ENCODE measurements at places on chromosomes 1 and 21. TPM values are rescaled to one million over a fixed set of nuclear protein-coding genes. Genes with fewer than 3 reads are reported as not detected.

MAGI3 gene
- 28.1 TPM for polyA plus RNA-seq

FCRL4 gene
- polyA plus RNA-seq = not detected

DNA sequence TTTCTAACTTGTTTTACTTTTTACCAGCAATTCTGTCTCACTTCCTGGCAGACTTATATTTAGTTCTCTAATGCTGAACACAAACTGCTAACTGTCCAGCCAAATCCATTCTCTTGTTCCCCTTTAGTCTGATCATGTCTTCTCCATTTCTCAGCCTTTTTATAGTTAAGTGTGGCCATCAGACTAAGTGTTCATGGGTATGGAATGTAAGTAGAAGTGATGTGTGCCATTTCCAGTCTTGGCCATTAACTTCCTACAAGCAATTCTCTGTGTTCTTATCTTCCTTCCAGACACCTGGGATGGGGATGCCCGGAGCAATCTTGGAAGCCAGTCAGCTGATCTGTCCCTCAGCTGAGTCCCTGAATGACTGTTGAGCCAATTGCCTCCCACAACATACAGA lies 165.8 kb downstream of the ST6GALNAC3 start:
- DNase-seq = no peak

- no peak for DNase-seq
These were observed 21.4 kb upstream of the PADI1 start for GRCh38 chr1:17183388-17184160.

- DNase-seq = no peak
These were observed 12.6 kb downstream of the FTCD start for GRCh38 chr21:46142582-46143473.

RGS5 gene
- polyA plus RNA-seq = 10.1 TPM

KIF21B gene
- 2.0 TPM for polyA plus RNA-seq

- DNase-seq = no peak
These were observed 15.9 kb downstream of the SLC27A3 start for GRCh38 chr1:153790966-153791647.

- DNase-seq = no peak
These were observed 154.4 kb downstream of the PTPRU start for GRCh38 chr1:29390491-29391361.

GRCh38 chr1:59146651-59147358 lies 150.1 kb upstream of the FGGY start:
- DNase-seq = no peak

PAQR7 gene
- polyA plus RNA-seq = 29.6 TPM

GRCh38 chr1:1116701-1117468 lies 996 bp upstream of the C1orf159 start:
- no peak for DNase-seq

AGT gene
- polyA plus RNA-seq = 38.1 TPM

CELA3A gene
- not detected for polyA plus RNA-seq

TAL1 gene
- 3.9 TPM for polyA plus RNA-seq

- no peak for DNase-seq
These were observed 663.7 kb downstream of the PTPRC start for GRCh38 chr1:199302554-199302953.

DNA sequence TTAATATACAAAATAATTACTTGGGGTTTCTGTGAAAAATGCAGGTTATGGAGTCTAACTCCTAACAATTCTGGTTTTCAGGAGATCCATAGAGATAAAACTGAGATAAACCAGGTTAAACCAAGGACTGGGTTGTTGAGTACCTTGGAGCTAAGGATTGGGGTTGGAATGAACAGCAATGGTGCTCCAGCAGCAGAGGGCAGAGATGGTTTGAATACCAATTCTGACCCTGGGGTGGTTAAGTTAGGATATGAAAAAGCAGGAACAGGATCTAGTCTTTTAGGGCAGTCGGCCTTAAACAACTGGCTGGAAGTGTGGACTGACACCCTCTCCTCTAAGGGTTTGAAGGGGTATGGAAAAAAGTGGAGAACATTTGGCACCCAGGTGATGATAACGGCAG lies 53.0 kb downstream of the UROD start:
- DNase-seq = no peak

ADAM30 gene
- not detected for polyA plus RNA-seq

DNA sequence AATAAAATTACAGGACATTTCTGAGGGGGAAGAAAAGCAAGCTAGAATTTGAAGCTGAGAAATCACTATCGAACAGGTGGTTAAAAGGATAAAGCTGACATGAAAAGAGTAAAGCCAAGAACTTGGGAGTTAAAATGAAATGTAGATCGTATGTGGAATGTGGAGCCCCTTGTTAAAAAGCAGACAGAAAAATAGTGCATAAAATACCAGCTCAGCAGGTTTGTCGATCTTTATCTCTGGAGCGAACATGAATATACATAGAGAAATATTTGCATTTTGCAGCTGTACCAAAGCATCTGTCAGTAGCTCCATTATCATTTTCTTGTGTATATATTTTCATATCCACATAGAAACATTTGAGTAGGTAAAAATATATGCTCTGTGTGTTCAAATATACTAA lies 73.6 kb upstream of the CDC42BPA start:
- no peak for DNase-seq

DNA sequence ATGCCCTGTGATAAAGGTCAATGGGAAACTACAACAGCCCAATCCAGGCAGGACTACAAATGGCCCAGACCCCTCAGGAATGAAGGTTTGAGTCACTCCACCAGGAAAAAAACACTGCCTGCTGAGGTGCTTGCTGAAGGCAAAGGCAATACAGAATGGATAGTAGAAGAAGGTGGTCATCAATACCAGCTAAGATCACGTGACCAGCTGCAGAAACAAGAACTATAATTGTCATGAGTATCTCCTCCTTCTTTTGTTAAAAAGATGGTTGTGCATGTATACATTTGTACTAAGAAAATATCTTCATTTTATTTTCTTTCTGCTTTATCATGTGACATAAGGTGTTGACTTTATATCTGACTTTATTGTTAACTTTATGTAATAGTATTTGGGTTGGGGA lies 23.4 kb upstream of the ZNF644 start:
- no peak for DNase-seq

TTC39A gene
- polyA plus RNA-seq = 9.1 TPM

DNA sequence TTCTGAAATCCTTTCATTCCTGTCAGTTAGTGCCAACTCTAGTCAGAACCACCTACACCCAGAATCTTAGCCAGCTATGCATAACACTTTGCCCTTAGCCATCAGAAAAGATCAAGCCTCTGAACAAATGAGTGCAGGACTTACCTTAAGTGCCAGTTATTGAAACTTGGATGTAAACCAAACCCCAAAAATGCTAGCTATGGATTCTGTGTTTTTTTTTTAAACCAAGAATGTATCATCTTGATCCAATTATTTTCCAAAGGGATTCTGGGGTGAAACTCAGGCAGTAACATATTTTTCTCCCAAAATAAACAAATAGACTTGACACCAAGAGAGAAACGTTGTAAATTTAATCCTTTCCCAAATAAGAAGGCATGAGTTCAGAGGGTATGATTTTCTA lies 538.6 kb upstream of the ADAMTS5 start:
- no peak for DNase-seq

GRCh38 chr1:13761883-13762282 lies 61.9 kb downstream of the PRDM2 start:
- no peak for DNase-seq

- no peak for DNase-seq
These were observed 160.5 kb downstream of the FOXD2 start for GRCh38 chr1:47598357-47598756.

DNA sequence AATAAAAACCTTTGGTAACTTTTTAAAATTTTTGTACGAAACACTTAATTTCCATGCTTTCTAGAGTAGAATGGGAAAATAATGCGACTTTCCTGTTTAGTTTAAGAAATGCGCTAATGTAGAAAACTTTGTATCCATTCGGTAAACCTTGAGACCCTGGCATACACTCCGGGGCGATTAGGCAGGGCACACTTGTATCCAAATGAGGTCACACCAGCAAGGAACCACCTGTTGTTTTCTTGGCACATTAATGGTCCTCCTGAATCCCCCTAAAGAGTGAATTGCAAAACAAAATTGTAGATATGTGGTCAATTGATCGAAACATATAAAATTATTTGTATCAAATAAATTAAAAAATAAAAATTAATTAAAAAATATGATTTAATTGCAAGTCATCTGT lies 25.2 kb downstream of the CHODL start:
- DNase-seq = no peak

DNA sequence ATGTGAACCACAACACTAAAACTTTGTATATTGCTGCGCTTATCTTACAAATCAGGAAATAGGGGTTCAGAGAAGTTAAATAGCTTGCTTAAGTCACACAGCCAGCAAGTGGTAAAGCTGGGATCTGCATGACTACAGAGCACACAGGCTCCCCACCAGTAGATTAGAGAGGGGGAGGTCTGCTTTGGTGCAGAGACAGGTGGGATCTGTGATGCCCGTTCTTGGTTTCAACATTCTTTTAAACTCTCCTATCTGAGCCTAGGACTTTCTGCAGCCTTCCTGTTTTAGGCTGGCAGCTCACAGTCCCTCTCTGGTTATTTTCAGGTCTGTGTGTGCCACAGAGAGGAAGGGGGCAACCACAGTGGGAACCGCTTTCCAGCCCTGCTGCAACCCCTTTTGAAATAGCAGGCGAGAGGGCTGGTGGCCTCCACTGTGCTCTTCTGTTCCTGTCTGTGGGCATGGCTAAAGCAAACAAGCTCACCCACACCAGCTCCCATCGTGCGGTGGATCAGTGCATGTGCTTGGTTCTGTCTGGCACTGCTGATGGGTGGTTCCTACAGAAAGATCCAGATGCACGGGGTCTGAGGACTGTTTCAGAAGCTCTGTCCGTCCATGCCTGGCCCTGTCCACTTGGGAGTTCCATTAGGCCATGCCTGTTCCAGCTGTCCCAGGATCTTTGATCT lies 1.7 kb upstream of the IL6R start:
- DNase-seq = no peak

OR2M3 gene
- 0.03 TPM for polyA plus RNA-seq

DNA sequence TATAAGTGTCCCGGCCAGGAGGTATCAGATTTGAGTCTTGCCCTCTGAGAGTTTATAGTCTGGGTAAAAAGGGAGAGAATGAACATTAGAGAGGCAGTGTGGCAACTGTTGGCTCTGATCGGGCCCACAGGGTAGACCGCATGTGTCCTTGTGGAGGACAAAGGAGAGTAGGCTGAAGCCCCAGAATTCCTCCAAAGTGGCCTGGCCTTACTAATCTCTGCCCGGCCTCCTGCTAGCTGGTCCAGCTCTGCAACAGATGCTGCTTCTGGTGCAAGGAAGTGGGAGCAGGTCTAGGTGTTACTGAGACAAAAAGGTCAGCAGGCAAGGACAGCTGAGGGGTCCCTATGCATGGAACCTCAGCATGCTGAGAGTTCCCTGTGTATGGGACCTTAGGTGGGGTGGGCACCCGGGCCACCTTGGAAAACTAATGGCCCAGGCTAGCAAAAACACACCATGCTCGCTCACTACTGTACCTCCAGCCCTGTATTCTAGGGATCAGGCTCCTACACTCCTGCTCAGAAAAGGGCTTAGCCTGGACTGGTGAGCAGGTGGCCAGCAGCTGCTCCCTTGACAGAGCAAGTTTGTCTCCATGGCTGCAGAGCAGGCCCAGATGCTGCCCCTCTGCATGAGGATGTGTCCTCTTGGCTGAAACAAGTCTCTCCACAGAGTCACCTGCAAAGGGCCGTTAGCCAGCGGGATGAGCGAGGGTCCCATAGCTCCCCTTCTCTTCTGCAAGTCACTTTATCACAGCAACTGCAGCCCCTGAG lies 30.3 kb upstream of the RGS16 start:
- DNase-seq = no peak

DNA sequence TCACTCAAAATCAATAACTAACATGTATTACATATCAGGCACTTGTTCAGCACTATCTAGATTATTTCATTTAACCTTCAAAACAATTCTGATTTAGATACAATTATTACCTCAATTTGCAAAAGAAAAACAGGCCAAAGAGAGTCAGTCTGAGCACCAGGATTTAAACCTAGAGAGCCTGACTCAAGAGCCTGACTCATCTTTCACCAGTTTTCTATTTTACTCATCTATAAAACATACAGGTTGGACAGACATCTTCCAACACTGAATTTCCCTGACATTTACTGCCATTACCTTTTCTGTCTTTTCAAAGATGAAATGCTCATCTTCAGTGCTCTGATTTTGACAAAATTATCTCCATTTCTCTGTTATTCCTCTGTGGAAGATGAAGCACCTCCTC lies 116.5 kb downstream of the MRPL39 start:
- no peak for DNase-seq

C1orf185 gene
- not detected for polyA plus RNA-seq

- no peak for DNase-seq
These were observed 2.3 kb upstream of the TCEA3 start for GRCh38 chr1:23426828-23427227.

- DNase-seq = no peak
These were observed 49.2 kb downstream of the ENAH start for GRCh38 chr1:225603538-225604354.

HSD3B1 gene
- 0.13 TPM for polyA plus RNA-seq

DNA sequence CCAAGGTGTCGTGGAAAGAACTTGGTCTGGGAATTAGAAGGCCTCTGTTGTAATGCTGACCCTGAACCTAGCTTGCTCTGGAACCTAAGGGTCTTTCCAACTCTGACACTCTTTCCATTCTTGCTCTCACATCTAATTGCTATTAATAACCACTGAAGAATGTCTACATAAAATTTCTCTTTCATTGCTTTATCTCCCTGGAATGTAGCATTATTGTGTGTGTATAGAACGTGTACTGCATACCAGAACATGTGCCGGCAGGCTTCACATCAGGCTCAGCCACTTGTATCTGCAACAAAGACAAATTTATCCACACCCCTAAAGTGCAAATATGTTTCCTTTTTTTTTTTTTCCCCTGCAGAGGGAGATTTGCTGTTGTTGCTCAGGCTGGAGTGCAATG lies 13.9 kb upstream of the LAX1 start:
- no peak for DNase-seq

PADI3 gene
- polyA plus RNA-seq = not detected

DNA sequence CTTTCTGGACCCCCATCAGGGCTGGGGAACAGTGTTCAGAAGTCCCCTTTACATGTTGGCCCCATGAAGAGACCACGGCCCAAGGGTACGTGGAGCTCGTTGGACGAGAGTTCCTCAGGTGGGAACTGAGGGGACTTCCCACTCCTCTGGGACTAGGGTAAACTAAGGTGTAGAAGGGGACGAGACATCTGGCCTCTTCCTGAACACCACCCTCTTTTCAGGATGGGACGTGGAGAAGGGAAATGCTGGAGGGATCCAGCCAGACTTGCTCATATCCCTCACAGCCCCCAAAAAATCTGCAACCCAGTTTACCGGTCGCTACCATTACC lies 2.0 kb downstream of the NAXE start:
- DNase-seq = no peak

DNA sequence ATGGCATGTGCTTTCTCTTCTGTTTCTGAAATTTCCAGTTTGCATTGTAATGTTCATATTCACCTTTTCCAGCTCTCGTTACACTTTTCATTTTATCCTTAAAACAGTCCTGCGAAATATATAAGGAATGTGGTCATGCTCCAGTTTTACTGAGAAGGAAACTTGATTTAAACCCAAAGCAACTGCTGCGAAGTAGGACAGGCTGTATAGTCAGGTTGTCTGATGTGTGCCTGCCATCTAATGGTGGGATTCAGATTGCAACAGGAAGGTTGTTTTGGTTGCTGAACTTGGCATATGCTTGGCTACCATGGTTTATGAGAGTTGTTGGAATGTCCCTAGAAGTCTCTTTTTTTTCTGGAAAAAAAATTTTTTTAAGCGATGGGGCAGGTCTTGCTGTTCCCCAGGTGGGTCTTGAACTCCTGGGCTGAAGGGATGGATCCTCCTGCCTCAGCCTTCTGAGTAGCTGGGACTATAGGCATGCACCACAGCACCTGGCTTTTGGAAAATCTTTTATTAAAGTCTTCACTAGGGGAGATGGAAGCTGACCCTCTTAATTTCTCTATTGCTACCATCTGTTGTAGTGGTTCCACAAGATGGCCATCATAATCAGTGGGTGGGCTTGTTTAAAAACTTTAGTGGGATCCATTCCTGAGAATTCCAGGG lies 86.9 kb downstream of the UCK2 start:
- peak; percentile 66 for DNase-seq
